ENCODE measurements at places on chromosomes 1 and 21.

GRCh38 chr1:90719330-90720144, 2.4 kb upstream of the BARHL2 start:
- DNase-seq, result no peak

GRCh38 chr1:166740668-166741276, 98.5 kb upstream of the POGK start:
- DNase-seq, result no peak

- no peak for DNase-seq
Observed at GRCh38 chr1:75588779-75589475, 22.0 kb downstream of the SLC44A5 start.

- DNase-seq, result no peak
Observed at GRCh38 chr1:157734321-157734720, 33.8 kb upstream of the FCRL3 start.

DNA sequence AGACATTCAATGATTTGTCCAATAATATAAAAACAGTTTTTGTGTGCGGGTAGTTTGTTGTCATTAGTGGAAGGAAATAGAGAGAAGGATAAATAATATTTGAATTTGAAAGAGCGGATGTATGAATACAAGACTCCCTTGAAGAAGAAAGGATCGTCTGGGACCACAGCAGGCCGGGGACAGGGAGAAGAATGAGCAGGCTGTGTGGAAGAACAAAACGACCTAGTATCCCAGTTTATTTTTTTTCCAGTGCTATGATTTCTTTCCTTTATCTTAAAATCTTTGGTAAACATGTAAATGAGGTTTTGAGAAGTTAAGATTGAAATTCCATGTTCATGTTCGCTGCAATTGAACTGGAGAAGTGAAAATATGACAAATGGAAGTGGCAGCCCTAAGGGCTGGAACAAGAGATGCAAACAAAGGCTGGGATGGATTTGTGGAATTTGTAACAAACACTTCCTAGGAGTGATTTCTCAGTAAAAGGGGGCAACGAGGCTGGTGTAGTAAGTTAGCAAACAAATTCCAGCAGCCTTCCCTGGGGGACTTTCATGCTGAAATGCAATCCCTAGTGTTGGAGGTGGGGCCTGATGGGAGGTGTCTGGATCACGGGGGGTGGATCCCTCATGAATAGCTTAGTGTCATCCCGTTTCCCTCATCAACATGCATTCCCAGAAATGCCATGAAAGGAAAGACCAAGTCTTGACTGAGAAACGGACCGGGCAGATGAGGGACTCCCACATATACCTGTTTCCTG, 10.2 kb upstream of the IFI16 start:
- DNase-seq, result peak; percentile 83

GRCh38 chr1:116408193-116408592, 35.1 kb downstream of the ATP1A1 start:
- no peak for DNase-seq

- DNase-seq, result no peak
Observed at GRCh38 chr1:46767649-46768282, 31.1 kb upstream of the CYP4B1 start.

DNA sequence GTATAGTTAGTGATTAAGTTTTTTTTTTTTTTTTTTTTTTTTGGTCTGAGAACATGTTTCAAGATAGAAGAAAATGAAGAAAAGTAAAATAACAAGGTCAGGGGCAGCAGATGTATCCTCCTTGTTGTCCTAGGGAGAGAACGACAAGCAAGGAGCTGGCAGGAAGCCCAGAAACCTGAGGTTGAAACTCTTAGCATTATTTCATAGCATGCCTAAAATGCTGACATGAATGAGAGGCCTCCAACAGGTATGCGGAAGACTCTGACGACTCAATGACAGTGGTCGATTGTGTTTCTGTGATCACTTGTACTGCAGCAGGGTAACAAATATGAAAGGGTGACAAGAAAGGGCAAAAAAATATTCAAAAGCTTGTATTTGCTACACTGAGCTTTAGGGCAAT, 415.9 kb downstream of the PLA2G4A start:
- no peak for DNase-seq

DNA sequence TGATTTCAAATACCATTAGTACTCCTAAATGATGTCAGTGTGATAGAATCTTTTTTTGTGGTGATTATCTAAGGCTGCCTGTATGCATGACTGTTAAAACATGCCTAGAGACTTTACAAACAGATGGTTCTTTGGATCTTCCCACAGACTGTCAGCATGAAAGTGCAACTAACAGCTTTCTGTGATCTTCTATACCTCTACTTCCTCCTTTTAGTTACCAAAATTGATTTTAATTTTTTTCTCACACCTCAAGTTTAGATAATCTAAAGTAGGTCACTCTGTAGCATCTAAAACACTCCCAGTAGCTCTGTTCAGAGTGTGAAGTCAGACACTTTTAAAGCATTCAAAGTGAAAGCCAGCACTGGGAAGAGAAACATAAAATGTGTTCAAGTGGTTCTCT, 534.5 kb downstream of the PTPRC start:
- DNase-seq, result no peak

Data from amygdala (tissue), 56 donors.